Progenitor cell of endocrine pancreas (in vitro differentiated cells): ENCODE measurements at places on chromosomes 3 and 15. TPM values are rescaled to one million over a fixed set of nuclear protein-coding genes. Genes with fewer than 3 reads are reported as not detected.

- no peak for DNase-seq
Measured at GRCh38 chr3:144073698-144074097, 102.1 kb downstream of the DIPK2A start.

The TMEM158 gene
- 3.8 and 4.9 TPM in 2 replicates for total RNA-seq

DNA sequence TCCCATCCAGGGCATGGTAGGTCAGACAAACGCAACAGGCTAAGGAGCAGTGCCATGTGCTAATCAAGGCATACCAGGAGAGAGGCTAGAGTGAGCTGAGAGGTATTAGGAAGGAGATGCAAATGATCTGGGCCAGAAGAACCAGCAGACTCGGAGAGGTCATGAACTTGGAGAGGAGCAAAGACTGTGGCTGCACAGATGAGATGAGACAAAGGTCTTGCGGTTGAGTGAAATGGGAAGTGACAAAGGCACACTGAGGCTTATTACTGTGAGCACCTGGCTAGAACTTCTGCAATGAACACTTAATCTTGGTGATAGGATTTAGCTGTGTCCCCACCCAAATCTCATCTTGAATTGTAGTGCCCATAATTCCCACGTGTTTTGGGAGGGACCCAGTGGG is 380.2 kb downstream of the ULK4 start:
- no peak for DNase-seq

The CEP97 gene
- total RNA-seq, result 21.9 and 24.5 TPM in 2 replicates

- DNase-seq, result no peak
Measured at GRCh38 chr15:43796566-43796965, 3.5 kb downstream of the SERINC4 start.

GRCh38 chr3:37544869-37545352 is 316.8 kb upstream of the CTDSPL start:
- no peak for DNase-seq

DNA sequence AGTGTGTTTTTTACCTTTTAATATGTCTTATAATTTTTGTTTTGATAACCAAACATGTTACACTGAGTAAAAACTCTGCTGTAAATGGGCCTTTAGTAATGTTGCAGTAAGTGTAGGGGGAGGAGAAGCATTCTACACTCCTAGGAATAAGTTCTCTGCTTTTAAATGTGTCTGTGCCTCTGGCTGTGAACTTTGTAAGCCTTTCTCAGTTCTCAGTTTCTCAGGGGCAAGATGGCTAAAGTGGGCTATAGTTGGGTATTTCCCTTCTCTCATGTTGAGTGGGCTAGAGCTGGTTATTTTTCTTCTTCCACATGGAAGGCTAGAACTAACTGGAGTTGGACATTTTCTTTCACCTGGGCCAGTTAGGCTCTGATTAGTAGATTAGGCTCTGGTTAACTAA is 75.3 kb upstream of the NUDT16 start:
- no peak for DNase-seq

- no peak for DNase-seq
Measured at GRCh38 chr3:184366619-184367289, 5.2 kb downstream of the POLR2H start.

GRCh38 chr3:149421764-149422163 is 44.3 kb upstream of the TM4SF1 start:
- DNase-seq, result no peak

The RPL29 gene
- 1,205 and 1,236 TPM in 2 replicates for total RNA-seq

The RASL12 gene
- 0.38 and 0.40 TPM in 2 replicates for total RNA-seq

DNA sequence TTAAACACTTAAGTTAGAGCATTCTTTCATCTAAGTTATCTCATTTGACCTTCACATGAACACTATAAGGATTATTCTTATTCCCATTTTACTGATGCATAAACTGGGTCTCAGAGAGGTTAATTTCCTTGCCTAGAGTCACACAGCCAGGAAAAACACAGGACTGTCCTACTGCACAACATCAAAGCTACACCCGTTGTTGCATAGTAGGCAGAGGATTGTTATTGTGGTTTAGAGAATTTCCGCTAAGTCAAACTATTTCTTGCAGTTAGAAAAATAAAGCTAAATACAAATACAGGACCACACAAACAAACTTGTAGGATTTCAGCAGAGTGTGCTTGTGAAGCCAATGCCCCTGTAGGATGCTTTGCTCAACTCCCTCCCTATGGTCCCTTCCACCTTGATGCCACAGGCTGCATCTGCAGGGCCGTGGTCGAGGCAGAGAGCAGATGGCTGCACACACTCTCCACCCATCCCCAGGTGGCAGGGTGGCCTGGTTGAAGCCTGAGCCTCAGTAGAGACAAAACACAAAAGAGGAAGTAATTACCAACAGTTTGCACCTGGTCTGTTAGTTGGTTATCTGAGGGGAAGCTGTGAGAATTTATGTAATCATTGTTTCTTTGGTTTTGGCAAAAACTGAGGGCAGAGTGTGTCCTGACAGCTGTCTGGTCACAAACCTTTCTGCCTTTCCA is 41.1 kb upstream of the SKOR1 start:
- no peak for DNase-seq

GRCh38 chr15:85992224-85992623 is 87.4 kb upstream of the AGBL1 start:
- DNase-seq, result no peak

The PLA2G4D gene
- not detected in 2 replicates for total RNA-seq

DNA sequence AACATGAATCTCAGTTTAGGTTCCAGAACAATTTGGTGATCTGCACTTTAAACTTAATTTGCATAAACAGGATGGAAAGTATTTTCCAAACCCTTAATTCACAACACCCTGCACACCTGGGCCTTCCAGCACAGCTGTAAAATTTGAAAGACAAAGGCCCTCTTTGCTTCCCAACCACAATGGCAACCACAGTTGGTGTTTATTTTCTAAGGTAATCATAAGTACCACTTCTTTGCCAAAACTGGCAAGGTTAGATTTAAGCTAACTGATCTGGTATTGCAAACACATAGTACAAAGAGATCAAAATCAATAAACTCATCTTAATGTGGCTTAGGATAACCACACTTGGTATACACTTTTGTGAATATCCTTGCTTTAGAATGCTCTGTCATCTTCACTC is 4.1 kb downstream of the LRIG1 start:
- no peak for DNase-seq

The STRIT1 gene
- total RNA-seq, result not detected in 2 replicates

DNA sequence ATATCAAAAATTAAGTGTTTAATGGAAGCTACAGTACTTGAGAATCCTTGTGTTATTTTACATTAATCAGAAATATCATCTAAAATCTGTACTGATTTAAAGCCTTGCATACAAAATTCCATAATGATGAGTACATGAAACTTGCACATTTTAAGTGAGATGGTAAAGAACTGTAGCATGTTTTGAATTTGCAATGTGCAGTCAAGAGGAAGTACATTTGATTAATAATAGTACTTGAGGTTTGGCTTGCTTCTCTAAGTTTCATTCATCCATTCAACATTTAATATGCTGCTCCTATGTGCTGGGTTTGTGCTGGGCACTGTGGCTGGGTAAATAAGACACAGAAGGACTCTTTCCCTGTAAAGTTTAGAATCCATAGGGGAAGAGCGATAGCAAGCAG is 332.3 kb downstream of the CNTN3 start:
- no peak for DNase-seq

- DNase-seq, result no peak
Measured at GRCh38 chr3:189602471-189602870, 28.7 kb upstream of the TP63 start.

DNA sequence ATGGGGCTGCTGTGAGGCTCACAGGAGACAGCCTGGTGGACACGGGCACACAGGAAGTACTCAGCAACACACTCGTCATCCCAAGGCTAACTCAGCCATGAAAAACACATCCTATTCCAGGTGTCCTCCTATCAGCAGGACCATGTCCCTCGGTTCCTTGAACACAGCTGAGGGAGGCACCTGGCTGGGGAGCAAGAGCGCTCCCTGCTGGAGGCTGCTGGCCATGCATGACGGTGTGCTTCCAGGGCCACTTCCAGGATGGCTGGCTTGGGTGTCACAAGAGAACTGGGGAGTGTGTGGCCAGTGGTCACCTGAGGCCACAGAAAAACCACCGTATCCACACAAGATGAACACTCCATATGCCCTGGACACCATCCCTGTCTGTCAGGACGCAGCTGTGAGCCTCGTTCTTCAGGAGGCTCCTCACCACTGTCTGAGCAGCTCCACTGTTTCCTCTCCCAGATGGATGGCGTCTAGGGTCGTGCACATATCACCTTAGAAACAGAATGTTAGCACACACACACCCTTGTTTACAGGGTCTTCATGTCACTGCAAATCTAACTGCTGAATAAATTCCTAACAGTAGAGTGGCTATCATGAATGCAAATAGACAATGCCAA is 31.0 kb downstream of the POC1A start:
- DNase-seq, result peak; percentile 77

DNA sequence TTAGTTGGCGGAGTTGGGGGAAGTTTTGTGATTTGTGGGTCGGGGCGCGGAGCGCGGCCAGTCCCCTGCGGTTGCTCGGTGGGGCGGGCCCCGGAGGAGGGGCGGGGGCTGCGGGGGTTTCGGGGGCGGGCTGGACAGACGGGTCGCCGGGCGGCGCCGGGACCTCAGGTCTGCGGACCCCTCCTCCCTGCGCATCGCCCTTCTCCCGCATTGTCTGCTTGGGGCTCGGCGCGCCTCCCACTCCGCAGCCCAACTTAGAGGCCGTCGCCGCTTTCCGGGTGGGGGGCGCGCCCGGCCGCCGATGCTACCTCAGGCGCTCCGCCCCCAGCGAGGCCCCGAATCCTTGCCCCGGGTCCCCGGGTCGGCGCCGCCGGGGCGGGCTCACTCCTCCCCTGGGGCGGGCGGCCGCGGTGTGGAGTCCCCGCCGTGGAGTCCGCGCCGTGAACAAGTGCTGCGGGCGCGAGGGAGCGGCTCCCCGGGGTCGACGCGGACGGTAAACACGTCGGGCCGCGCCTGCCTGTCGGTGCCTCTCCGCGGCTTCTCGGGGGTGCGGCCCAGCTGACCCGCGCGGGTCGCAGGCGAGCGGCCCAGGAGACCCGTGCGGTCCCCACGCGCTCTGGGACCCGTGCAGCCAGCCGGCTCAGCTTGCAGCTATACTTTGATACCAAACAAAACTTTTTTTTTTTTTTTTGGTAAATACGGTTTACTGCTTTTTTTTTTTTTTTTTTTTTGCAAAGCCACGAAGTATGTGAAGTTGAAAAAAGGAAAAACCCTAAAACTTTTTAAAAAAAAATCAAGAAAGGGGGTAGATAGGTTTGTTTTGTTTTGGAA is 624 bp downstream of the AKAP13 start:
- peak; percentile 41 for DNase-seq

The TMEM212 gene
- total RNA-seq, result not detected in 2 replicates

The MRAS gene
- total RNA-seq, result 25.1 and 27.7 TPM in 2 replicates

The ZIC1 gene
- 0.40 and 0.77 TPM in 2 replicates for total RNA-seq

GRCh38 chr3:98812851-98813374 is 49.8 kb downstream of the ST3GAL6 start:
- DNase-seq, result no peak

- DNase-seq, result no peak
Measured at GRCh38 chr15:68617001-68617400, 38.2 kb downstream of the CORO2B start.

DNA sequence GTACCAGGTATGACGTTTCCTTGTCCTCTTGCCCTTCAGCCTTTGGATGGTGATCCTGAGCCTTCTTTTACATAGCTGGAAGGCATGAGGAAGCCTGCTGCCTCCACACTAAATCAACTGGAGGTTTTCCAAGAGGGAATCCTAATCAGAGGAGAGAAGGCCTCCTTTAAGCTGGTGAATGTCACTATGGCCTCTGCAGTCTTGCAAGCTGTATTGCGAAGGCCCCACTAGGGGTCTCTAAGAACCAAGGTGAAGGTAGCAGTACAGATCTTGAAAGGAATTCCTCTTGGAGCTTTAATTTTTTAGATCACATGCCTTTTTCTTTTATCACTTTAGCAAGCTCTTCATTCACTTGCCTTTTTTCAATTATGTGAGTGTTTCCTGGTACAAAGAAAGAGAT is 119.2 kb downstream of the GHSR start:
- no peak for DNase-seq

DNA sequence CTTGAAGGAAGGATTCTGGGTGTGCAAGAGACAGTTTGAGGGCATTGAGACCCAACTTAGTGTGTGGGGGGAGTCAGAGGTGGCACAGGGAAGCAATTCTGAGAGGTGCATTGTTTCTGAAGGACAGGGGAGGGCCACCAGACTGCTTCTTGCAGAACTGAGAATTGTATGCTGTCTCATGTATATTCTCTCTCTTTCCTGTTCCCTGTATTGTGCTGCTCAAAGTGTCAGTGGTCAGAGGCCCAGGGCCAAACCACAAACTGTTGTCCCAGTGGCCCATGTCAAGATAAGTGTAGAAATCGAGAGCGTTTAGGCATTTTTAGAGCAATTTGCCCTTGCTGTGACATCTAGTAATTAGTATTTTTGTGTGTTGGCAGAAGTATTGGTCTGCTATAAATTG is 567.1 kb downstream of the EDEM1 start:
- DNase-seq, result no peak

The PIGZ gene
- total RNA-seq, result 4.7 and 6.0 TPM in 2 replicates

The SAMMSON gene
- total RNA-seq, result 0.17 TPM in 1 of 2 replicates, not detected in the other

The PSTPIP1 gene
- not detected in 2 replicates for total RNA-seq

GRCh38 chr15:95875121-95875643 is 455.3 kb upstream of the NR2F2 start:
- no peak for DNase-seq

- no peak for DNase-seq
Measured at GRCh38 chr3:73611176-73611575, 13.6 kb downstream of the PDZRN3 start.

DNA sequence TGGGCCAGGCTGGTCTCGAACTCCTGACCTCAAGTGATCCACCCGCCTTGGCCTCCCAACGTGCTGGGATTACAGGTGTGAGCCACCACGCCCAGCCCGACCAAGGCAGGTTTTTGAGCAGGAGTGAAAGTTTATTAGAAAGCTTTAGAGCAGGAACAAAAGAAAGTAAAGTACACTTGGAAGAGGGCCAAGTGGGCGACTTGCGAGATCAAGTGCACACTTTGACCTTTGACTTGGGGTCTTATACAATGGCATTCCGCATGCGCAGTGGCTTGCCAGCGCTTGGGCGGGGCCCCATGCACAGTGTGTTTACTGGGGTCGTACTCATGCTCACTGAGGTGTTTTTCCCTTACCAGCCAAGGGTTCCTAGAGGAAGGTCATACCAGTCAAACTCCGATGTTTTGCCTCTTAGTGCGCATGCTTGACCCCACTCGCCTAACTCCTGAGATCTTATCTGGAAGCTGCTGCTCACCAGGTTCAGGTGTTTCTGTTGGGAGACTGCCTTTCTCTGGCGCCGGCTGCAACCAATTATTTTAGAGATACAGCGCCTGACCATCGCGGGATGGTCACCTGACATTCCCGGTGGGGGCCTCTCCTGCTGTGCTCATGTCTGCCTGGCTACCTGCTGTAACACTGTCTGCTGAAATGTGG is 46.9 kb upstream of the FLNB start:
- DNase-seq, result no peak

The SV2B gene
- total RNA-seq, result 19.9 and 24.9 TPM in 2 replicates

DNA sequence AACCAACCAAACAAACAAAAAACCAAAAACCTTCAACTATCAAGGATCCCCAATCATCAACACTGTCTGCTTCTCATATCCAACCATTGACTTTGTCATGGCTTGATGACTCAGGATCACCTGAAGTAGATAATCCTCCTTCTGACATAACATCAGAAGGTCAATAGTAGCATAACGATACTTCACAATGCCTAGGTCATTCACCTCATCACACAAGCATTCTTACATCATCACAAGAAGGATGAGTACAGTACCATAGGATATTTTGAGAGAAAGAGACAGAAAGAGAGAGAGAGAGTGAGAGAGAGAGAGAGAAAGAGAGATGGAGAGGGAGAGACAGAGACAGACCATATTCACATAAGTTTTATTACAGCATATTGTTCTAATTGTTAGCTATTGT is 42.1 kb downstream of the SPATA16 start:
- DNase-seq, result no peak
